ENCODE measurements at places on chromosomes 4 and X.

GRCh38 chr4:161356351-161356750 is 807.4 kb downstream of the FSTL5 start:
- DNase-seq, result no peak

GRCh38 chr4:7024336-7024890 is 18.8 kb upstream of the TADA2B start:
- DNase-seq, result no peak

- DNase-seq, result no peak
These were observed 1491.2 kb downstream of the STIM2 start for GRCh38 chr4:28351826-28352225.

DNA sequence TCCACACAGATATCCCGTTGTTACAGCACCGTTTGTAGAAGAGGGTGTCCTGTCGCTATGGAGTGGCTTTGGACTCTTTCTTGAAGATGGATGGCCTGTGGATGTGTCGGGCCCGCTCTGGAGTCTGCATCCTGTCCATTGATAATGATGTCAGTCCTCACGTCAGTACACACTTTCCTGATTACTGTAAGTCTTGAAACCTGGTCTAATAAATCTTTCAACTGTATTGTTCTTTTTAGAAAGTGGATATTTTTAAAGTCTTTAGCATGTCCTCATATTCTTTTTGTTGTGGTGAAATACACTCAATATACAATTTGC is 14.9 kb downstream of the MSANTD1 start:
- no peak for DNase-seq

DNA sequence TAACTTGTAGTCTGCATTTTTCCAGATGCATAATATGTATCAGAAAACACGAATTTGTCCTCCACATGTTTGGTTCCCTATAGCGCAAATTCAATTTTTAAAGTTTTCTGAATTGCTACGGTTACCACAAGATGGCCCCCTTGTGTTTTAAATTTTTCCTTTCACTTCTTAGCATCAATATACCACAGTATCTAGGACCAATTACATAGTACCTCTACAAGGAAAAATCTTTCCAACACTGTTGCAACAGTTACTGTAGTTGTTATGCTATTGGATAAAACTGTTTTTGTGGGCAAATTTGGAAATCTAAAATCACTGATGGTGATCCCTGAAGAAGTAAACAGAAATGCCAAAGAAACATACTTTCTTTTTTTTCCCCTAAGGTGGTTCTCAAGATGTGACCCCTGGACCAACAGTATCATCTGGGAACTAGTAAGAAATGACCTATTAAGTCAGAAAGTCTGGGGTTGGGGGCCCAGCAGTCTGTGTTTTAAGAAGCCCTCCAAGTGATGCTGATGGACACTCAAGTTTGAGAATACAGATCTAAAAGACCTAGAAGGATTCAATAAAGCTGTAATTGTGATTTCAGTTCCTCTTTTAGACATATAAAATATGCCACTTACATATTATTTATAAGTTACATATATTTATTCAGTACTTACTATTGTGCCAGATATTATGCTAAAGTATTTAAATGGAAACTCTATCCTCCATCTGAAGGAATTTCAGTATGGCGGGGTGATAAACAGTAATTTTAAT is 3.1 kb downstream of the ZGRF1 start:
- DNase-seq, result peak; percentile 12

DNA sequence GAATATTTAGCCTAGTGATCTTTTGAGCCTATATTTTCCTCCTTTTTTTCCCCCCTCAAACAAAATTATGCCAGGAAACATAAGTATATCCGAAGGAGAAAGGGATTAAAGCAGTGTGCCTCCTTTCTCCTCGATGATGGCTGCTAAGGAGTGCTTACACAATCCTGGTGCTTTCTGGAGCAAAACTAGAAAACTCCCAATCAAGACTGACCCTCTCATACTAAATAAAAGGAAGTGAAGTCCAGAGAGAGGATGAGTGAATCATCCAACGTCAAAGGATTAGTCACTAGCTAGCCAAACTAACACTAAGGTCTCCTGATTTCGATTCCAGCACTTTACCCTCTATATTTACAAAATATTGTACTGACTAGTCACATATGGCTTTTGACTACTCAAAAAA is 146.8 kb downstream of the PPP3CA start:
- DNase-seq, result peak; percentile 57

DNA sequence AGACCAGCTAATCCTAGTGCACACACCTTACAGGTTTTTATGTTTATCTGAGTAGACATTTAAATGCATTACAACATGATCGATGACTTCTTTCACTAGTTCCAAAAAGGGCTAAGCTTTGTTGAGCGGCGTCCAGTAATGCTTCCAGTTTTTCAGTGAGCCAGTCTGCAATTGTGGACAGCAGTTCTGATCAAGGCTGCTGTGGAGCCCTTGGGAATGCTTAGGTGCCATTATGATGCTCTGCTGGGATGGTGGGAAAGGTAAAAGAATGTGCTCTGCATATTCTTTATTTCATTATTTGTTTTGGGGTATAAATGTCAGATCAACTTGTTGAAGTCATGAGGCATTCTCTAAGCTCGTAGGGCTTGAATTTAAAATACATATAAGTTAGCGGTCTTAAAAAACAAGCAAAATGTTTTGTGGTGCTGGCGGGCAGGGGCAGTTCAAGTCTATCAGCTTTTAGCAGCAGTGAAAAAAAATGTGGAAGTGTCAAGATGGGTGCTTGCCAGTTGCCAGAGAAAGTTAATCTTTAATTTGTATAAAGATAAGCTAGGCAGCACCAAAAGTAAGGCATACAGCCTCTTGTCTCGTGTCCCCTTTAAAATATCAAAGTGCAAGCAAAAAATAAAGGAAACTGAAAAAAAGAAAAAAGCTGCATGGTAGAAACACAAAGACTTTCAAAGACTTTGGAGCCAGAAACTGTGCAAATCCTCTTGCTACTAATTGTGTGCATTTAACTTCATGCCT is 5.8 kb downstream of the MID1IP1 start:
- peak; percentile 35 for DNase-seq

DNA sequence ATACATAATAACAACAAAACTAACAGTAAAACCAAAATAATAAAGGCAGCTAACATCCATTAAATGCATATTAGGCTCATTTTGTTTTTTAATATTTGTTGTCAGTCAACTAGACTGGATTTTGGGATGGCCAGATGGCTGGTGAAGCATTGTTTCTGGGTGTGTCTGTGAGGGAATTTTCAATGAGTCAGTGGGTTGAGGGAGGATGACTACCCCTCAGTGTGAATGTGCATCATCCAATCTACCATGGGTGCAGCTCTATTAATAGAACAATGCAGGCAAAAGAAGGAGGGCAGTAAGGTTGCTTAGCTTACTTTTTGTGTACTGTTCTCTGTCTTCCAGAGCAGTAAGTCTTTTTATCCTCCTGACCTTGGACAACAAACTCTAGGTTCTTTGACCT is 484.2 kb upstream of the HS3ST1 start:
- DNase-seq, result no peak

- DNase-seq, result no peak
These were observed 217.6 kb downstream of the SNCA start for GRCh38 chr4:89619206-89619962.

- DNase-seq, result peak; percentile 87
These were observed 5.0 kb upstream of the NYX start for GRCh38 chrX:41441934-41442823.

DNA sequence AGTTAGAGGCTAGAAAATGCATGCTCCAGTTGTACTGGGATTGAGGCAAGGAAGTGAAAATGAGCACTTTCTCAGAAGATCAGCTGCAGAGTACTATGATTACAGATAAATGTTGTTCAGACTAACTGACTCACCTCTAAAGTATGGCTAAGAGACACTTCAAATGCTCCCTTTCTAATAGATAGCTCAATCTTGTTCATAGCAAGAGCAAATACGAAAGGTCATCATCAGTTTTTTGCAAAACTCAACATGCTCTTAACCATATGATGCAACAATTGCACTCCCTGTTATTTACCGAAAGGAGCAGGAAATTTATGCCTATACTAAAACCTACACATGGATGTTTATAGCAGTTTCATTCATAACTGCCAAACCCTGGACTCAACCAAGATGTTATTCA is 838.4 kb upstream of the INTU start:
- DNase-seq, result no peak

- DNase-seq, result no peak
These were observed 33.6 kb upstream of the ENPEP start for GRCh38 chr4:110442309-110442708.

GRCh38 chrX:18855919-18856644 is 127.8 kb downstream of the PHKA2 start:
- DNase-seq, result no peak

DNA sequence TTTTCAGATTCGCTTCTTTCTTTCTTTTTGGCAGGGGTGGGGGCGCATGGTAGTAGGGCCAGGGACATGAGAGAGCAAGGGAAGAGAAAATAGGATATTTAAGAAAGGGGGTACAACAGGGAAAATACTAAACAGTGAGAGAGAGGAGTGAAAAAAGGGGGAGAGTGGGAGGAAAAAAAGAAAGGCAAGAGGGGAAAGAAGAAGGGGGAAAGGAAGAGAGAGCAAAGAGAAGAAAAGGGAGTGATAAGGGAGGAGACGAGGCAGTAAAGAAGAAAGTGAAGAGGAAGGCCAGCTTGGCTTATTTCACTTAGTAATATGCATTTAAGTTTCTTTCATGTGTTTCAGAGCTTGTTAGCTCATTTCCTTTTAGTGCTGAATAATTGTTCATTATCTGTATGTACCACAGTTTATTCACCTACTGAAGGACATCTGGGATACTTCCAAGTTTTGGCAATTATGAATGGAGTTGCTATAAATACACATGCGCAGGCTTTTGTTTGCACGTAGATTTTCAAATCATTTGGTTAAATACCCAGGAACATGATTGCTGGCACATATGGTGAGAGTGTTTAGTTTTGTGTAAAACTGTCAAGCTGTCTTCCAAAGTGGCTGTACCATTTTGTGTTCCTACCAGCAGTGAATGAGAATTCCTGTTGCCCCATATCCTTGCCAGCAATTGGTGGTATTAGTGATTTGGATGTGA is 37.3 kb downstream of the CASP6 start:
- no peak for DNase-seq

GRCh38 chr4:82811838-82812341 is 13.3 kb upstream of the SCD5 start:
- DNase-seq, result no peak

DNA sequence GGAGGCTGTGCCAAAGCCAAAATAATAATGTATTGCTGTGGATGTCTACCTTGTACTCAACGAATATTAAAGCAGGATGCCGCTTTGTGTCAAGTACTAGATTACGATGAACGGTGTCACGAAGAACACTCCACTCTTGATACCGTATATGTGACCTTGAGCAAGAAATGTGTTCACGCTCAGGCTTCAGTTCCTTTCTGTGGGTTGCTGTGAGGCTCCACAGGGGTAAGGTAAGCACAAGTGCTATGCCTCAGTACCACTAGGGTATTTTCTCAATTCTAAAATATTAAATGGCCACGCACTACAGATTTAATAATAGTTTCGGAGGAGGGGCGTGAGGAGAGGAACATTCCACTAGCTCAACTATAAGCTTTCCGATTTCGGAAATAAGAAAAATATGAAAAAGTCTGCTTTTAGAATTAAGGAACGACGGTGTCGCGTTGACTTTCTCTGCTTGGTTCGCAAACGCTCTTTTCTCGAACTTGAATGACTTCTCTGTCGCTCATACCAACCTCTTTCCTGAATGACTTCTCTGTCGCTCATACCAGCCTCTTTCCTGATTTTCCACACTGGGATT is 607 bp upstream of the SCOC start:
- DNase-seq, result peak; percentile 75

DNA sequence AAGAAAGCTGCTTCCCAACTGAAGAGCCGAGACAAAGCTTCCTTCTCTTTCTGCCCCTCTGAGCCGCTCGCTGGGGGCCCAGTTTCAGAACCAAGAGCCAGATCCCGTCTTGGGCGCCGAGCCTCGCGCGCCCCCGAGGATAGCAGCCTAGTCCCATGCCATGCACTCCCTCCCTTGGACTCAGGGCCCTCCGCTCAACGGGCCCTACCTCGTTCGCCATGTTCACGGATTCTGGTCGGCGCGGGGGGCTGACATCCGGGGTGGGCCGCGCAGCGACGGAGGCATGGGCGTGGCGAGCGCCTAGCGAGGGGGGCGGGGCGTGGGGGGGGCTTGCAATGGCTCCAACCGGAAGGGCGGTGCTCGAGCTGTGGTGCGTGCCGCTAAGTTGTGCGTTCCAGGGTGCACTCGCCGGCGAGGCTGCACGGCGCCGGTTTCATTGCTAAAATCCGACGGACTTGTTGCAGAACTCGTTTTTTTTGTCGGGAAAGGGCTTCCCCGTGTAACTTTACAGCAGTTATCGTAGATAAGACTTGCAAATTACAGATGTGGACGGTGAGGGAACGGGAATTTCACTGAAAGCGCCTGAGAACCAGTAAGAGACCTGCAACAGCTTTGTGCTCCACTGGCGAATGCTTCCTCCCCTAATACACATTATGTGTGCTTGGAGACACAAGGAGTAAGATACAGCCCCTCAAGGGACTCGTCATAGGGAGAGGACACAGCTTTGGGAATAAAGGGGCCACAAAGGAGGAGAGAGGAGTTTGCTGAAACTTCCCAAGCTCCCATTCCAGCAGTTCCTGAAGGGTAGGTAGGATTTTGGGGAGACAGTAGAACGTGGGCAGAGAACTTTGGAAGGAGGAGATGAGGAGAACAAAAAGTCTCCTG is at the start of gene ADH5:
Gene ADH5 (minus strand): TSS at position 308 of the 885 bp plus-strand sequence. CDS start 88 bp downstream, at position 220.
- DNase-seq, result peak; percentile 66

GRCh38 chr4:52892880-52893279 is 30.8 kb downstream of the RASL11B start:
- DNase-seq, result no peak

GRCh38 chr4:47530801-47531200 is 45.7 kb downstream of the ATP10D start:
- DNase-seq, result no peak

DNA sequence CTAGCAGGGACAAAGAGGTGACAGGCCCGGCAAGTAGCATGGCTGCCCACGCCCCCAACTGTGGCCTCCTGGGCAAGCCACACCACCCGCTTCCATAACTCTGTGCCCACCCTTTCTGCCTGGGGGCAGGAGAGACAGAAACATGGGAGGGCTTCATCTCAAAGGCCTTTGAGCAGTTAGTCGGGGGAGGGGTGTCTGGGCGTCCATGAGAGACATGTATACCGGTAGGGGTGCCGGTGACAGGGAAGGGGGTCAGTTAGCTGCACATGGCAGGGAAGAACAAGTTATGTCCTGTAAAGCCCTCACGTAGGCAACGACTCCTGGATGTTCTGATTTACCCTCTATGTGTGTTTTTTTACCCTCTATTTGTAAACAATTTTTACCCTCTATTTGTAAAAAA is 9.3 kb downstream of the PDZD4 start:
- no peak for DNase-seq

- peak; percentile 52 for DNase-seq
These were observed 27.3 kb downstream of the CT45A1 start for GRCh38 chrX:135740681-135741149.

- no peak for DNase-seq
These were observed 14.2 kb downstream of the ATOH1 start for GRCh38 chr4:93842601-93843252.

- no peak for DNase-seq
These were observed 149.3 kb downstream of the DMD start for GRCh38 chrX:33062041-33062440.

DNA sequence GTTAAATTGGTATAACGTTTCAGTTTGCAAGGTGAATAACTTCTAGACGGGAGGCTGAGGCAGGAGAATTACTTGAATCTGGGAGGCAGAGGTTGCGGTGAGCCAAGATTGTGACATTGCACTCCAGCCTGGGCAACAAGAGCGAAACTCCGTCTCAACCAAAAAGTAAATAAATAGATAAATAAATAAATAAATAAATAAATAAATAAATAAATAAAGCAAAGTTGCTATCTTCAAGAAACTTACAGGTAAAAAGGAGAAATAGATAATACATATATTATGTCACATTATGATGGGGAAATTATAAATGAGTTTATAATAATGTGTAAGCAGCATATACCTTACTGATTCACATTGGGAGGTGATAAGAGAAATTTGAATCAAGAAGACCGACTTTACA is 1966.0 kb downstream of the PCDH7 start:
- no peak for DNase-seq

All from HL-60 (cell line).